Globus pallidus (tissue), 1 donor: ENCODE measurements at places on chromosomes 1 and 21.
A peak's percentile ranks its signal among the peaks of the same experiment; 100 is the strongest.

DNA sequence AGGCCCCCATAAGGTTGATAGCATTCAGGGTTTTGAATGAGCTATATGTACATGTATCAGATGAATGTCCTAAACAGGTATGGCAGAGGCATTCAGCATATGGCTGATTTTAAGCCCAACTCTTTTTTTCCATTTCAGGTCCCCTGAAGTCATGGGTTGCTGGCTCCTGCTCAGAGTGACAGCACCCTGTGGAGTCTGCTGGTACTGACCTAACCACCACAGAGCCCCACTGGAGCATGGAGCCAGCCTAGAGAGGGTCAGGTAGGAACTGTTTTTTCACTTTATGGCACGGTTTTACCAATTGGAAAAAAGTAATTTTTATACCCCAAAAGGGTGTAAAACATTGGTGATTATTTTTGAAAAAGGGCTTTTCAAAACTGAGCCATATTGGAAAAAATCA, 82.5 kb upstream of the MPC2 start:
- no peak for DNase-seq

GRCh38 chr1:44265656-44266358, 52.5 kb downstream of the DMAP1 start:
- no peak for DNase-seq

GRCh38 chr1:215772151-215772550, 205.0 kb downstream of the KCTD3 start:
- no peak for DNase-seq

DNA sequence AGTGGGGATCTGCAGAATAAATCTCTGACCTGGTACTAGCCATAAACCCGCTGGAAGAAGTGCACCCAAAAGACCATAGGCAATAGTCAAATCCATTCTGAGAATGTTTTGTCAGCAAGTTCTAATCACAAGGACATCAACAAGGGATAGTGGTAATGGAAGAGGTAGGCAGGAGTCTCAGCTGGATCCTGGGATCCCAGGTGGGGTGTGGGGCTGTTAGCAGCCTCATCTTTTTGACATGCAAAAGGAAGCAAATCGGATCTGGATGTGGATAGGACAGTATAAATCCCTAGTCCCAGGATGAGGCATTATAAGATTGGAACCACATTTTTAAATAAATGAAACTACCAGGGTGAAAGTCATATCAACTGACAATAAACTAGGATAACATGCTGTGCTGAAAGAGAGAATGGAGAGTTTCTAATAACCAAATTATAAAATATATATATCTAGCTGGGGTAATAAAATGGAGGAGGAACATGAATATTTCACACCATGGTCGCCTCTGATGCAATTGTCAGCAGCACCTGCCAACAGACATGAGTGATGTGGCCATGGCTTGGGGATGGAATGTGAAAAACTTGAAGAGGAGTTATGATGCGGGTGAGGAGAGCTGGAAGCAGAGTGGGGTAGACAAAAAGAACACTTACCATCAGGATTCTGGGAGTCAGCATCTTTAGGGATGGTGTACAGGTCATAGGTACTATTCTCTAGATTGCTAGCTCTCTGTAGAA, 23.7 kb upstream of the PEX19 start:
- no peak for DNase-seq

- DNase-seq, result no peak
These were observed 94.6 kb downstream of the FGGY start for GRCh38 chr1:59391212-59392179.

- no peak for DNase-seq
These were observed 8.4 kb upstream of the GUCA2B start for GRCh38 chr1:42144711-42145388.

- DNase-seq, result no peak
These were observed 22.8 kb upstream of the KCNC4 start for GRCh38 chr1:110187139-110187890.

DNA sequence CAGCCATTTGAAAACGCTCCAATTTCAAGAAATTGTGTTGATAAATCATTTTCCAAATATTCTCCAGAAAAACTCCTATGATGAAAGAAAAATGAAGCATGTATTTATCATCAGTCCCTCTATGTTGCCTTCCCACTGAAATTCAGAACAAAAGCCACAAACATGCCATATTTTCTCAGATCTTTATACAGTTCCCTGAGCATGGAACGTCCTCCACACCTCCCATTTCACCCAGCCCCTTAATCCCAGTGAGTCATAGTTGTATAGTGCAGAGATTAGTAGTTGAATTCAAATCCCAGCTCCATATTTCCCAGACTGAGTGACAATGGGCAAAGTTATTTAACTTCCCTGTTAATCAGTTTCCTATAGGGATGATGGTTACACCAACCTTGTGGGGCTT, 20.6 kb upstream of the NPL start:
- no peak for DNase-seq

- DNase-seq, result peak; percentile 19
These were observed 1.0 kb downstream of the DDAH1 start for GRCh38 chr1:85463731-85464496.

DNA sequence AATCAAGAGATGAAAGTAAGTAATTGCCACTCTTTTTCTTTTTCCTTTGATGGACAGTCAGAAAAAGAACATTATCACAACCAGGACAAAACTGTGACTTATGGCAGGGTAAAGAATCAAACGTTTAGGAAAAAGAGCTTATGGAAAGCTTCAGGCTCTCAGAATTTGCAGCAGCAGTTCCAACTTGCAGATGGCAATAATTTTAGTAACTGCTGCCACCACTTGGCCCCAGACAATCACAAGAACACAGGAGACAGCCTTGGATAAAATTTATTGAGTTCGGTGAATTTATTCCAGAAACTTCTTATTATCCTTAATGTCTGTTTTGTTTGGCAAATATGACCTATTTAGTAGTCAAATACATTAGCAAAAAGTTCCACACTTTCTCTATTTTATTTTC, 804.4 kb downstream of the BRINP3 start:
- no peak for DNase-seq

GRCh38 chr1:157773493-157774350, 3.2 kb downstream of the FCRL2 start:
- no peak for DNase-seq

DNA sequence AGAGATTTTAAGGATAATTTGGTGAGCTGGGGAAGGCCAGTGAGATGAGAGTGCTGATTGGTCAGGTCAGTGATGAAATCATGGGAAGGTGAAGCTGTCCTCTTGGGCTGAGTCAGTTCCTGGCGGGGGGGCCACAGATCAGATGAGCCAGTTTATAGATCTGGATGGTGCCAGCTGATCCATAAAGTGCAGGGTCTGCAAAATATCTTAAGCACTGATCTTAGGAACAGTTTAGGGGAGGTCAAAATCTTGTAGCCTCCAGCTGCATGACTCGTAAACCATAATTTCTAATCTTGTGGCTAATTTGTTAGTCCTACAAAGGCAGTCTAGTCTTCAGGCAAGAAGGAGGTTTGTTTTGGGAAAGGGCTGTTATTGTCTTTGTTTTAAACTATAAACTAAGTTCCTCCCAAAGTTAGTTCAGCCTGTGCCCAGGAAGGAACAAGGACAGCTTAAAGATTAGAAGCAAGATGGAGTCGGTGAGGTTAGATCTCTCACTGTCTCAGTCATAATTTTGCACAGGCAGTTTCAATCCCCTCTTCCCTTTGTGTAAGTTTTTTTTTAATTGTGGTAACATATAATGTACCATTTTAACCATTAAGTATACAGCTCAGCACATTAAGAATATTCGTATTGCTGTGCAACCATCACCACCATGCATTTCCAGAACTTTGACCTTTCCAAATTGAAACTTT, 39.4 kb downstream of the PTAFR start:
- DNase-seq, result no peak

DNA sequence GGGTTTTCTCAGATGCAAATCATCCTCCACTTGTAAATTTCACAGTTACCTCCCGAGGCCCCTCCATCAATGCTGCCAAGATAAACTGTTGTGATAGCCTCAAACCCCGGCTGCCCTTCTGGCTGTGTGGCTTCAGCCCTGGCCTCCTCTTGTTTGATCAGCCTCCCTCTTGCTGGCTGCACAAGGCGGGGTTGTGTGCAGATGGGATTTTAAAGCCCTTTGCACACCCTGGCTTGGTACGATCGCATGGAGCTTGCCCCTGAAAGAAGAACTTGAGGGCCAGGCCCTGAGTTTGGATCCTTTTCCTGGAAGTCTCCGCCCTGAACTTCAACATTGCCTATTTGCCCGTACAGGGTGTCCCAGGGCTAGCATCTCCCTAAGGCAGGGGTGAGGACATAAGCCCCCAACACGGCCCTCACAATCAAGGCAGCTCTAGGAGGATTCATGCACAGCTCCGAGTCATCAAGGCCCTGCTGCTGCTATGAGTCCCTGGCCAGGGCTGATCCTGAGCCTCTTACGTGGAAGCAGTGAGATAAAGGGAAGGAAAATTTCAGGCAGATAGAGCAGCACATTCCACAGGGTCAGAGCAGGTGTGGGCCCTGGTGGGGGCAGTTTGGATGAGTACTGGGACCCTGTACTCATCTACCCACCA, 181.2 kb upstream of the VAMP3 start:
- DNase-seq, result no peak

DNA sequence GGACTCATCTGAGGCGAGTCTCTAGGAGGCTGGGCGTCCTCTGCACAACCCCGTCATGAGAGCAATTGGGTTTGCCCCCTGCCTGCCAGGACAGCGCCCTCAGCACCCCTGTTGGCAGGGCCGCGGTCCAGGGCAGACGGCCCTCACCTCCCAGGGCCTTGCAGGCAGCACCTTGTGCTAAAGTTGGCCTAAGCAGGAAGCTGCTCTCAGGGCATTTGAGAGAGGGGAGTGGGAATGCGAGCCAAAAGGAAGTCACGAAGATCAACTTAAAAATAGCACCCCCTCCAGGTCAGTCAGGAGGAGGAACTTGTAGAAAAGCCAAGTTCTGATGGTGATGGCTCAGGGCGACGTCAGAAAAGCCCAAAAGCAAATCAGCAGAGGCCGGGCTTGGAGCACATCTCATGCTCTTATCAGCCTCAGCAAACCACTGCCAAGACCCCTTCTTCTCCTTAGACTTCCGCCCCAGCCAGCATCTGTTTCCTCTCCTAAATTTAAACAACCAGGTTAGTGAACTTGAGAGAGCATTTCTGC, 12.6 kb upstream of the ADORA3 start:
- peak; percentile 72 for DNase-seq

DNA sequence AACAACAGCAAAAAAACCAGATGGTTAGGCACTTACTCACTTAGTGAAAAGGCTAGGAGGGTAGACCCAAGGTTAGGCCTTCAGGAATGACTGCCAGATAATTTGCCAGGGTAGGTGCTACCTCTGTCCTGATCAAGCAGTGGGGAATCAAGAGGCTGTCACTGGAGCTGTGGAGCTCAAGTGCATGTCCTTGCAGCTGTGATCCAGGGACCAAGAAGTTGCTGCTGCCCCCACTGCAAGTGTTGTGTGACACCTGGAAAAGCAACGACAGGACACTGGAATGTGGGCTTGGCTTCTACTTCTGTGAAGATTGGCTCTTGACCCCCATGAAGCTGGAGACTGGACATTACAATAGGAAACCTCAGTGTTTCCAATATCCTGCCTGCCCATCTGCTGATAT, 72.1 kb downstream of the PEX14 start:
- no peak for DNase-seq

GRCh38 chr1:234665975-234666605, 56.1 kb upstream of the IRF2BP2 start:
- peak; percentile 25 for DNase-seq

- no peak for DNase-seq
These were observed at the start of gene CR1 for GRCh38 chr1:207495801-207496792. Gene CR1 (plus strand): TSS chr1:207496157. CDS start chr1:207496268, 111 bp downstream.

DNA sequence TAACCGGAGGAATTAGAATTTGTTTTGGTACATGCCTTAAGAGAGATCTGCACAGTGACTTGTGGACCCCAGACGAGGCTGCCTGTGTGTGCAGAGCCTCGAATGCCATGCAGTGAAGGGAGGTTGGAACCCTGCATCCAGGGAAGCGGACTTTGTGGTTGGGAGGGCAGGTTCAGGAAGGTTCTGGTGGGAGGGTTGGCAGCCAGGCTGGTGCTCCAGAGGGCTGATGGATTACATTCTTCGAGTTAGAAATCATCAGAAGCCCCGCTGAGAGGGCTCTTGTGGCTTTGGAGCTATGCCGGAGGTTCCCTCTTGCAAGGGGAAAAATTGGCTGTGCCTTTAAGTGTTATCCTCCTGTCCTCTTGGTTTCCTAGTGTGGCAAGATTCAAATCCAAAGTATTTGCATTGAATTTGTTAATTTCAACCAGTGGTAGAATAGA, 21.1 kb downstream of the ROR1 start:
- DNase-seq, result no peak

DNA sequence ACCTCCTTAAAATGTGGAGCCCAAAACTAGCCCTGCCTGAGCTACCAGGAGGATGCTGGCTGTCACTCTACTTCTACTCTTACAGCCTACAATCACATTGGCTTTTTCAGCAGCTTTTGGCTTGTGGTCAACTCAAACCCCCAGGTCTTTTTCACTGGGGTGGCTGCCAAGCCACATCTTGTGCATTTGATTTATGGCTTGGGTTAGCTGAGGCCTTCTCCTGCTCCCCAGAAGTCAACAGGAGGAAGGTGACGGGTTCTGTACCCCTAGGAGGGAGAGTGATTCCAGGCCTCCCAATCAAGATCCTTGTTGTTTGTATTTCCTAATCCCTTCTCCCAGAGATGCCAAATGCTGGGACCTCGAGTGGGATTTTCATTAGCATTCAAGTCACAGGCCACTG, 124.3 kb downstream of the LACTBL1 start:
- DNase-seq, result no peak

- DNase-seq, result peak; percentile 85
These were observed 363.4 kb downstream of the PDE4B start for GRCh38 chr1:66156144-66156543.

GRCh38 chr1:203038891-203039608, 12.8 kb downstream of the PPFIA4 start:
- DNase-seq, result peak; percentile 75

GRCh38 chr1:88700425-88701013, 16.4 kb downstream of the PKN2 start:
- DNase-seq, result no peak

DNA sequence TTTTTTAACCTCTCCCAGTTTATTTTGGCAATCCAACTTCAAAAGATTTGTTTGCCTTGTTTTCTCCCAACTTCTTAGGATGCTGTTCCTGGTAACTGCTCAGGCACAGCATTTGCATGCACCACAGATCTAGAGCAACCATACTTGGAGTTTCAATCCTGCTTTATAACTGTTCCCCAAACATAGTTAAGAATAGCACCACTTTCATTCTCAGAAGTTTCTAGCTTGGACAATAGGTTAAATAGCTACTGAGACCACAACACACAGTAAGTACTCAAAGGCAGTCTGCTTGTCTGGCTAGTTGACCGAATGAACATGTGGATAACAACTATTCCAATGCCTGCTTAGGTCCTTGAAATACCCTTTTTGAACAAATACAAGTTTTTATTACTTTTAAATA, 76.8 kb downstream of the FOXJ3 start:
- peak; percentile 39 for DNase-seq
